ENCODE measurements at places on chromosomes 7 and 10. TPM values are rescaled to one million over a fixed set of nuclear protein-coding genes. Genes with fewer than 3 reads are reported as not detected.

Gene TMEM196
- not detected for total RNA-seq

Gene CRYGN
- total RNA-seq, result not detected

Gene EN2
- 1.0 TPM for total RNA-seq

Gene LRIT1
- total RNA-seq, result not detected

Gene CDC14C
- total RNA-seq, result not detected

Gene AGR2
- total RNA-seq, result 176 TPM

Gene DPP6
- not detected for total RNA-seq

Gene ARL3
- total RNA-seq, result 15.2 TPM

Gene SEC61G
- total RNA-seq, result 401 TPM

Gene MMRN2
- total RNA-seq, result 1.2 TPM

Gene KIAA1549
- 8.2 TPM for total RNA-seq

Gene CTAGE8
- not detected for total RNA-seq

Gene PON1
- total RNA-seq, result 0.66 TPM

Gene CNTNAP2
- total RNA-seq, result not detected

Gene SYNPO2L
- not detected for total RNA-seq
